NCI-H774 (cell line): ENCODE measurements at places on chromosomes 12 and 14.

DNA sequence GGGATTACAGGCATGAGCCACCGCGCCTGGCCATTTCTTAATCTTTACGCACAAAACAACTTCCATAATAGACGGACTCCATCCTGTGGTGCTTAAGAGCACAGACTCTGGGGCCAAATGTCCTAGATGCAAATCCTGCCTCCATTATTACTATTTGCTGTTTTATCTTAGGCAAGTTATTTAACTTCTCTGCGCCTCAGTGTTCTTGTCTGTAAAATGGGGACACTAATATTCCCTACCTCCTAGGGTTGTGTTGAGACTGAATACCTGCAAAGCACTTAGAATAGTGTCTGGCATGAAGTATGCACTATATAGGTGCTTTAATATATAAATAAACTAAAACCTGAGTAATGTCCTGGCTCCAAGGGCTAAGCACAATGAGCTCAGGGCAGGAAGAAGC, 76.4 kb downstream of the CLIP1 start:
- DNase-seq: no peak

DNA sequence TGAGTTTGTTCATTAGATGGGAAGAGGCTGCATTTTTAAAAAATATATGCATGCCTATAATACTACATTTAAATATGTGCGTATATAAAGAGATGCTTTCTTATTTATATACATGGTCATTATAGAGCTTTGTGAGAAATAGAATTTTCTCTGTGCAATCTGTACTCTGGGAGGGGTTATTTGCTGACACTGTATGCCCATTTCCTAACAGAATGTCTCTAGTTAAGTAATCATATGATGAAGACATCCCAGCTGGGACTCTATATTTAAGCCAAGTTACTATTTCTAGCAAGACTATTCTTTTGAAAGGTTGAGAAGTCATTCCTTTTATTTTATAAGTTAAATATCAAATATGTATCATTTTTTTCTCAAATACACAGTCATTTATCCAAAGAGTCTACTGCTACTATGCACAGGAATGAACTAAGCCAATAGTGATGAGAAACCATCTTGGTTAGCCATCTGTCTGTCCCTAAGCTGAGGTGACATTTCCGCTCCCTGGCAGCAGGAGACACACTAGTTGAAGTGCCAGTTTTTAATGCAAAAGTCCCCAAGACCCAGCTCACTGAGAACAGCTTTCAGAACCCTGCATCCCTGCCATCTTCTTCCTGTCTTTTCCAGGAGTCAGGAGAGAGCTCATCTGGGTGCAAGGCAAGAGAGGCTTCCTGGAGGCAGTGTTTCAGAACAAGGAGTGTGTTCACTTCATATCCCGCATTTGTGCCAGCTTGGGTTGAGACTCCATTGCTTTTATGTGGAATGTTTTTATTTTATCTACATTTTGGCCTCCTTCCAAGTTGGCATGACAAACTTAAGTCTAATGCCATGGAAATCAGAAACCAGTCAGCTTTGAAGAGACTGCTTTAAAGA, 69.5 kb downstream of the TMEM132C start:
- no peak for DNase-seq

DNA sequence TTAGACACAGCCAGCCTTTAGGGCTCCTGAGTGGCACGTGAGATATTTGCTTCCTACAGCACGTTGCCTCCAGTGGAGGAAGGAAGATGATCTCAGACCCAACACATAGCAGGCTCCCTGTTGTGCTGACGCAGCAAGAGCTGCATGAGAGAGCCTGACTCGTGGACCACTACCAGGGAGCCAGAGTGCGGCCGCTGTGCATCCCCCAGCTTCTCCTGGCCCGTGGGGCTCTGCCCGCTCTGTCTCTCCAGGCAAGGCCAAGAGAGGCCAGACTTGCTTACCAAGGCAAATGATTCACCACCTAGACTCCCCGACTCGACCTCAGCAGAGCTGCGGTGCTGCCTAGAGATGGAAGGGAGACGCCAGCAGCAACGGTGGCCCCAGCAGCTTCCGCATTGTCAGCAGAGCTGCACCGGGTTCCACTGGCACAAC, 37.5 kb downstream of the MAP3K9 start:
- DNase-seq: no peak

GRCh38 chr14:24398293-24398652, 530 bp upstream of the NYNRIN start:
- no peak for DNase-seq

- DNase-seq: no peak
These were observed 205.1 kb downstream of the TSPAN9 start for GRCh38 chr12:3282384-3282670.

GRCh38 chr12:56034586-56035332, 7.0 kb upstream of the RPS26 start:
- DNase-seq: no peak

- no peak for DNase-seq
These were observed 253.3 kb downstream of the SLC15A4 start for GRCh38 chr12:128570191-128571065.

DNA sequence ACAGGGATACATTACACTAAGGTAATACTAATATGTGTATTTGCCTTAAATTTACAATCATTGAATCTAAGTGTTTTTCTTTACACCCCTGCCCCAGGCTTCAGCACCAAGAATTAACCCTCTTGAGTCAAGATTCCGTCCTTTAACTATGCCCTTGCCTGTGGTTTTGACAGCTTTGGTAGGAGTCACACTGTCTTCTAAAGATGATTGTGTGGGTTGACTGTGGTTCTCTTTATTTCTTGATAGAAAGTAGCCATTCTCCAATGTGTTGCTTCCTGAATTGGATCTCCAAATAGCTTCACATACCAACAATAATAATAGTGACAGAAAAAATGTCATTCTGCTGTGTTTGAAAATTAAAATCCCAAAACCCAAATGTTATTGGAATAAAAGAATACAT, 3.6 kb downstream of the CLEC7A start:
- no peak for DNase-seq

- DNase-seq: no peak
These were observed 26.8 kb upstream of the BDKRB2 start for GRCh38 chr14:96177766-96178375.

GRCh38 chr12:57527184-57527583, 4.6 kb downstream of the MBD6 start:
- no peak for DNase-seq

DNA sequence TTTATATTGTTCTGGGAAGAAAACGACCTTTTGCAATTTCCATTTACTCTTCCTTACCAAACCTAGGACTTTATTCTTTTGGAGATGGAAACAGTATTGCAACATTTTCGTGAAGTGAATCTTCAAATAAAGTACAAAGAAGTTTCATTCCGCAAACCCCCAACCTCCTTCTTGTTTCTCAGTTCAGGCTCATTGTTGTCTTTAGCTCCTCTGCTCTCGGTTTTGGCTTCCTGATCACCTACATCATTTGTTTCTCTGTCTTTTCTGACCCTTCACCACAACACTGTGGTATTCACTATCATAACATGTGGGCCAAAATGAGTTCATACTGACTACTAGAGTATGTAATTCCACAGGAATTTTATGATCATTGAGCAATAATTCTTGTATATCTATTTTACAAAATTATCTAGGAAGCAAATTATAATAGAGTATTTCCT, 266.8 kb downstream of the ADAMTS20 start:
- DNase-seq: no peak

DNA sequence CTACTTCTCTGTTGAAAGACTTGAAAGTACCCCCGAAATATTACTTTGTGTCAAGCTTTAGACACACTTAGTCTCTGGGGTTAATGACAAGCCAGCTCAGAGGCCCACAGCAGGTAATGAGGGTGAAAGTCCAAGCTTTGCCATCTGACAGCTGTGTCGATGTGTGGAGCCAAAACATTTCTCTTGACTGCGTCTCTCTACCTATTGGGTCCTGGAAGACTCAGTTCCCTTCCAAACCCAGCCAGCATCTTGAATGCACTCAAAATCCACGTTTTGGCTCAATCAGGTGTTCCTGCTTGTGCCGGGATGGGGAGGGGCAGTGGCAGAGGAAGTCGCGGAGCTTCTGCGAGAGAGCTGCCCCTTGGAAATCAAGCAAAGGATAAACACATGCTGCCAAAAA, 3.2 kb downstream of the PLXNC1 start:
- no peak for DNase-seq

- DNase-seq: no peak
These were observed 268.8 kb upstream of the BTG1 start for GRCh38 chr12:92414170-92415070.

DNA sequence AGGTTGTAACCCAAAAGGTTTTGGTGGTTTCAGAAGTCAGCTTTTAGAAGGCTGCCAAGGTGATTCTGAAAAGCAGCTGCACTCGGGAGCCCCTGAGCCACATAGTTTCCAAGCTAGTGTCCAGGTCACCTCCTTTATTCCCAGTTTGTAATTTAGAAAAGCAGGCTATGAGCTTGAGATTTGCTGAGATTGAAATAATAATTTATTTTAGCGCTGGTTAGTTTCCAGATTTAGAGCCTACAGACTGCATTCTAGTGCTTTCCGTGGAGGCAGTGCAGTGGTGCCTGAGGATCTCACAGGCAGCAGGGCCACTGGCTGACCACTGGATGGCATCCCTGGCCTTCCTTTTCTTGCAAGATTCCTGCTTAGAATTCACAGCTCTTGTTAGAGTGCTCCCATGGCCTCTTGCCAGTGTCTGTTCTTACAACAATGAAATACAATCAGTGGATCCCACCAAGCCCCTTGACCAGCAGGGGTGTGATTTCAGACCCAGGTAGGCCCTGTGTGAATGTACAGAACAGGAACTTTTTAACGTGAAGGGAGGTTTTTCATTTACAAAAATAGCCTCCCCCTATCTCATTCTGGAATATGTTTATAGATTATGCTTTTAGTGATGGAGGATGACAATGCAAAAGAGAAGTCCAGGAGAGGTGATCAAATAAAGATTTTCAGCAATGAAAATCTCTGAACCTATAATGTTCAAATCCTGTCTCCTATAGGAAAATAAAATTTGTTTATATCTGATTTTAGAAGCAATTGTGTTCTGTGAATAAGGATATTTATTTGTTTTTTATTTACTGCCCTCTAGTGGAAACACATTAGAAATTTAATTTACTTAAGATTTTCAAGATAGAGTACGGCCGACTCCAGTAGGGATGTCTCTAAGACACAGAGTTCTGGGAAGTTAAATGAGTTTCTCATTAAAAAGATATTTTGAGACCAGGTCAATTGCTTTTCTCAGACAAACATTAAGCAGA, 362.1 kb upstream of the STXBP6 start:
- no peak for DNase-seq

DNA sequence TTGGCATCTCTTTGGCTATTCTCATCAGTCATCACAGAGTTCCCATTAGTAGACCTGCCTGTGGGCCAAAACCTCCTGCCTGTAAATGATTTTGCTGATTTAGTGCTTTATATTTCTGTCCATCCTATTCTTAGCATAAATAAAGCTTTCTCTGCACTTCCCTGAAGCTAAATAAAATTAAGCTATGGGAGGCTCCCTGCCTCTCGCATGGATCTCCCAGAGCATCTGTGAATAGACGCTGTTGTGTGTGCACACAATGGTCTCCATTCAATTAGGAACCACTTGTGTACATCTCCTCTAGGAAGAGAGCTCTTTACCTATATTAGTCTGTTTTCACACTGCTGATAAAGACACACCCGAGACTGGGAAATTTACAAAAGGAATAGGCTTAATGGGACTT, 80.4 kb downstream of the PPFIBP1 start:
- no peak for DNase-seq

DNA sequence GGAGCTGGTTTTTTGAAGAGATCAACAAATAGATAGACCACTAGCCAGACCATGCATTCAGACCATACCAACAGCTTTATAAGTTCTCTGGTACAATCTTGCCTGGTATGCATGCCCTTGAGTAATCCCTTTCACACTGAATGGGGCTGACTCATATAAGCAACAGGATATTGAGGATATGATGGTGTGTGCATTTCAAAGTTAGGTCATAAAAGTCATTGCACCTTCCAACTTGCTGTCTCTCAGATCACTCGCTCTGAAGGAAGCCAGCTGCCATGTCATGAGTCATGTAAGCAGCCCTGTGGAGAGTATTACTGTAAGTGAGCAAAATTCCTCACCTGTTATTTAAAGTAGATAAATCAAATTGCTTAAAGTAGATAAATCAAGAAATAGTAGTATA, 45.0 kb upstream of the OR6J1 start:
- DNase-seq: no peak

GRCh38 chr14:70882776-70883492, 24.3 kb upstream of the PCNX1 start:
- DNase-seq: no peak

DNA sequence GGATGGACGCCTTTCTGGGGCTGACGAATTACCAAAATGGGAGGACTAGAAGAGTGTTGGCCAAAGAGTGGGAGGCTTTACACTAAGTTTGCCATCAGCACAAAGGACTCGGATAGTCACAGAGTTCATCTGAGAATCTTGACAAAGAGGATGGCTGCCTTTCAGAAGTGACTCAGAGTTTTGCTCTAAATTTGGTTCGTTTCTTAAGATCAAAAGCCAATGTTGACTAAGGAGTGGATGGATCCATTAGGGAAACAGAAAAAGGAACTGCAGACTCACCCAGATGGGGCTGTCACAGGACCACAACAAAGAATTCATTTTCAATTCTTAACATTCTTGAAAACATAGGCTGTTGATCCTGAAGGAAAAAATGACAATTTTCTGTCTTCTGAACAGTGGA, 81.3 kb upstream of the DUSP6 start:
- no peak for DNase-seq

DNA sequence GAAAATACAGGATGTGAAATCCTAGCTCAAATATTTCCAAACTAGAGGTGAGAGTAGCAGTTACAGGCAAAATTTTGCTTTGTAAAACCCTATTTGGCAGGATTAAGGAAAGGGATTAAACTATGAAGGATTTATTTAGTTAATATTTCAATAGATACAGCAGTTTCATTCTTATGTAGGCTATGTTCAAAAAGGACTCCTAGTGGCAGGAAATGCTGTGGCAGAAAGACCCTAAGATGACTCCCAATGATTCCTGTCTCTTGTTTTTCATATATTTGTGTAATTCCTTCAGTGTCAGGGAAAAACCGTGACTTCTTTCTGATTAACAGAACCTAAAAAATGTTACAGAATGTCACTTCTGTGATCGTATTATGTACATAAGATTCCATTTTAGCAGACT, 299.5 kb upstream of the RPL10L start:
- DNase-seq: no peak

- no peak for DNase-seq
These were observed 95.0 kb upstream of the CCND2 start for GRCh38 chr12:4178424-4179170.

- DNase-seq: no peak
These were observed 63.0 kb downstream of the SLC25A47 start for GRCh38 chr14:100386121-100386520.

DNA sequence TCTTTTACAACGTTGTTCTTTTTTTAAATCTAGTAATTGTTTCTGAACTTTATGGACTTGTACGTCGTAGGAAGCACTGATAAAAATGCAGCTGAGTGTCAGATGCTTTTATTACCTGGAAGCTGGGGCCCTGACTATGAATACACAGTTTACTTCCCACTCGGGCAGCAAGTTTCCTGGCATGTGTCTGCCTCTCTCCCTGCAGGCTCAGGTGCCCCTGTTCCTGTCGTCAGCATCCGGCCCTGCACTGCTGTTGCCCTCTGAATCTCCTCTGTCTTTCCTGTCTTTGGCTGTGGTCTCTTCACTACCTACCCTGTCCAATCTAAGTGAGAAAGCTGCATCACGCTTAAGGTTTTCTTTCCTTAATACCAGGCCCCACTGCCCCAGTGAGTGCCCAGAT, 75.8 kb downstream of the PELI2 start:
- DNase-seq: no peak
